ENCODE measurements at places on chromosomes 2 and 18.

DNA sequence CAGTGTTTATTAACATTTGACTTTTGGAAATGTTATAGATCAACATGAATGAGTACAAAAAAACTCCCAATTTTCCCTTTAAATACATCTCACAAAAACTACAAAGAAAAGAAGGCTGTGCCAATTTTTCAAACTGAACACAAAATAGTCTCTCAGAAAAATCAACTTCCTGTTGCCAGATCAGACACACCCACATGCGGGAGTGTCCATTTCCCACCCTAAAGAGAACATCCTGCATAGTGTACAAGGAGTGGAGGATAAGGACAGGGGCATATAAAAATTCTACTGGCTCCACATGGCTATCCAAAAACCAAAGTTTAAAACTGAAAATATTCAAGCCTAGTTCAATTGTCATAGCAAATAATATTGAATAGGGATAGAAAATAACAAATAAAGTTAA is 165.3 kb downstream of the ATAD2B start:
- DNase-seq = no peak

GRCh38 chr2:190535121-190535439 is 558 bp upstream of the NEMP2 start:
- DNase-seq = no peak

GRCh38 chr2:238688193-238689153 is 159.4 kb upstream of the TWIST2 start:
- DNase-seq = no peak

DNA sequence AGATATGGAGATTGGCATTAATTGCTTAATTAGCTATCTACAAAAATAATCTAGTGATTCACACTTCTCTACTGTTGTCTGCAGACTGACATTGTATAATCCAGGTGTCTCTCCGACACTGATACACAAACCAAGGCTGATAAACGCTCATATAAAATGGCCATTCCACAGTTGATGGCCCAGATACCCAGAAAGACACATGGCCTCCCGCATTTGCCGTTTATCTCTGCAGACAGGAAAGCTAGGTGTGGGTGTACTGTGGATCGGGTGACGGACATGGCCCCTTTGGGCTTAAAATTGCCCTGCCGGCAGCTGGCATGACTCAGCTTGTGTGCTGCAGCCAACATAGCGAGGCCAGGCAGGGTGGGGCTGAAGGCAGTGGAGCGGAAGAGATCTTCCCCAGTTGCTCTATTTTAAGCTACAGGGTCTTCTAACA is 18.5 kb downstream of the PMAIP1 start:
- no peak for DNase-seq

DNA sequence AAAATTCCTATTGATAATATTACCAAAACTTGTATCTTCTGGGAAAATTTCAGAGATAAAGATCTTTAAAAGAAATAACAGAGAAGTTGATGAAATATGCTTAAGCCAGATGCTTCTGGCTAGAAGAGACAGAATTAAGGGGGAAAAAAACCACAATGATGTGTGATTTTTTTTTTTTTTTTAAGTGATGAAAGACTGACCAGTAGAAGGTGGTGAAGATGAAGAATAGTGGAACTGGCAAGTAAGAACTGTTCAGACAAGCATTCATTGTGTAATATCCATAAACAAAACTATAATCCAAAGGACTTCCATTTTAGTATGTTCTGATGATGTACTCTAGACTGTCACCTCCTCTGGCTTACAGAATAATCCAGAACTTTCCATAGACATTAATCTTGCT is 89.8 kb downstream of the INO80D start:
- DNase-seq = no peak

DNA sequence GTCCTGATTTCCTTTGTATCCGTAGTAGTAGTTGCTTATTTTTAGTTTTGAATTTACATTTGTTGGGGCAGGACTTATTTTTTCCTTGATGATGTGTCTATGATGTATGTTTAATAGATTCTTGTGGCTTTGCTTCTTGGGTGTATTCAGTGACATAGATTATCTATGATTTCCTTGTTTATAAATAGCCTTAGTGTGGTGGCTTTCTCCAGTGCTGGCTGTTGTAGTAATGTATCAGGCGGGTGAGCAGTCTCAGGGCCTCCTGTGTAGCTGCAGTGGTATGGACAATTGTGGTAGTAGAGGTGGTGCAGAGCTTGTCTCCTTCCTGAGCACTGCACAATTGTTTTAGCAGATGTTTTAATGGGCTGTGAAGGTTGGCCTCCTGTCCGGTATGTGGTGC is 60.5 kb downstream of the SMCHD1 start:
- no peak for DNase-seq

DNA sequence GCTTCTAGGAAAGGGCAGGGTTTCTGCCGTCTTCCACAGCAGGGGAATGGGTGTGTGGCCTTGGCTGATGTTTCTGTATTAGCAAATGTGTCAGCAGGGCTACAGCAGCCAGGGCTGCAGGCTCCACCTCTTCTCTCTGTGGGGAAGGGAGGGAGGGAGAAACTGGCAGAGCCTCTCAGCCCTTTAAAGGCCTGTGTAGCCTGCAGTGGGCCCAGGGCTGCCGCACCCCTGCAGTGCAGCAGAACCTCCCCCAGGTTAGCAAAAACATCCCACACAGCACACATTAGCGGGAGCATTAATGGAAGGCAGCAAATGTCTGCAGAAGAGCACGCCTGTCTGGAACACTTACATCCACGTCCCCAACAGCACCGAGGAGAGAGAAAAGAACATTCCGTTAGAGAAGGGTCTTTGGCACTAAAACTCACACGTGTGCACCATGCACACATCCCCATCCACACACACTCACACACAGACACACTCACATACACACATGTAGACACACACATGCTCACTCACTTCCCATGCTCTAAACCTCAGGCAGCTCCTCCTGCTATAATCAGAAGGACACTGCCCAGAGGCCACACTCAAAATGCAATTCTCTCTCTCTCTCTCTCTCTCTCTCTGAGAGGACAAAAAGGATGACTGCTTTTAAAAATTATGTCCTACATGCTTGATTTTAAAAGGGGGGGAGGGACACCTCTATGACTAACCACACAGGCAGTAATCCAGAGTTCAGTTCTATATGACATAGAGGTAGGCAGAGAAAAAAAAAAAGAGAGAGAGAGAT is 24.1 kb downstream of the MRPL35 start:
- DNase-seq = no peak

DNA sequence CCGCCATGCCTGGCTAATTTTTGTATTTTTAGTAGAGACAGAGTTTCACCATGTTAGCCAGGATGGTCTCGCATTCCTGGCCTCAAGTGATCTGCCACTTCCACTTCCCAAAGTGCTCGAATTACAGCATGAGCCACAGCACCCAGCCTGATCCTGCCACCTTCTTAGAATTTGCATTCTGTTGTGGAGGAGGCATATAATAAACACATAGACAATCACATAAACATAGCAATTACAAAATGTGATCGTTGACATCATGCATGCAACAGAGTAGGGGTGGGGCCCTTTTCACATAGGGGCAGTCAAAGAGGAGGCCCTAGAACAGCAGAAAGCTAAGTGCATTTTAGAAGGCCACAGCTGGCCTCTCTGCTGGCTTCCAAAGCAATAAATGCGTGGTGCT is 39.9 kb upstream of the TSPYL6 start:
- DNase-seq = no peak

- DNase-seq = no peak
These were observed 20.0 kb upstream of the TMBIM1 start for GRCh38 chr2:218312267-218312756.

GRCh38 chr2:225006730-225007129 is 35.5 kb downstream of the DOCK10 start:
- DNase-seq = no peak

GRCh38 chr2:133579274-133579673 is 11.0 kb upstream of the NCKAP5 start:
- DNase-seq = no peak

DNA sequence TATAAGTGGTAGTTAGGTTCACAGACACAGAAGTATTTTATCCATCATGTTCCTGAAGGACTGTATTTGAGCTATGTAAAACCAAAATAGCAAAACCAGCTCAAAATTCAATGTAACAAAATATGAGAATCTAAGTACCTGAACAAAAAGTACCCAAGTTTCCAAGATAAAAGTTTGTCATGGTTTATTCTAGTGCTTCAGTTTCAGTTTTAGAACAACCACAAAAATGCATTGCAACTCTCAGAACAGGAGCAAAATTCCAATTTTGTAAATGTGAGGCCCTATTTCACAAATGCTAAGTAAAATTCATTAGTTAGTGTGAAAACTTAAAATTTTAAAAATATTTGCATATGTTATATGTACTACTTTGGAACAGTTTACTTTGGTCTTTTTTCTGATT is 5.0 kb upstream of the ALPK2 start:
- no peak for DNase-seq

- no peak for DNase-seq
These were observed 159.4 kb downstream of the DYSF start for GRCh38 chr2:71612581-71613402.

- no peak for DNase-seq
These were observed 37.5 kb upstream of the PPM1B start for GRCh38 chr2:44131177-44131576.

- DNase-seq = no peak
These were observed 49.9 kb downstream of the PLEKHA3 start for GRCh38 chr2:178530131-178530530.

- no peak for DNase-seq
These were observed 45.7 kb downstream of the KCNF1 start for GRCh38 chr2:10957391-10957790.

- DNase-seq = no peak
These were observed 166.2 kb downstream of the INHBB start for GRCh38 chr2:120511947-120512710.

- DNase-seq = no peak
These were observed 178.1 kb downstream of the BARD1 start for GRCh38 chr2:214631406-214631805.

GRCh38 chr18:54932472-54932871 is 26.8 kb downstream of the CCDC68 start:
- DNase-seq = no peak

DNA sequence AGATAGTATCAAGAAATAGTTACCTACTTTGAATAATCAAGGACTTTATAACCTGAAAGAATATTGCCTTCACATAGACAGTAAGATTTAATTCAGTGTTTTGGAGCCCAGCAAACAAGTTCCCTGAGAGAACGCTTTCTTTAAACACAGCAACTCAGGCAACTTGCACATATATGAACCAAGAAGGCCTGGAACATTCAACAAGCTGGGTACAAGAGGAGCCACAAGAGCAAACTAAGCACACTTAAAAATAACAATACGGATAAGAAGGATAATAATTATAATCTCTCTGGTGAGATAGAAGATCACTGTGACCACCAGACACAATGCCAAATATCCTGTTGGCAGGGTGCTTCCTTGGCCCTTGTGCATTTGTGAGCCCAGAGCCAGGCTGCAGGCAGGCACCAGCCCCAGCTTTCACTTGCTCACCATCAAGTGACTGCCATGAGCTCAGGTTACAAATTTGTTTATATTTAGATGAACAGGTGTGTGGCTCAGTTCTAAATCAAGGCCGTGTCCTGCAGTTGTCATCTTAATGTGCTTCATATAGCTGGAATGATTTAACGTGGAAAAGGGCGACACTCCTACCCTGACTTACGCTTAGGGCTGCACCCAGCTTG is 446.6 kb downstream of the IRS1 start:
- no peak for DNase-seq

- no peak for DNase-seq
These were observed 35.7 kb upstream of the GPR155 start for GRCh38 chr2:174522553-174522952.

- no peak for DNase-seq
These were observed 196.0 kb downstream of the CDH7 start for GRCh38 chr18:65946777-65947176.

GRCh38 chr18:21943456-21943855 is 202.9 kb downstream of the MIB1 start:
- no peak for DNase-seq

GRCh38 chr18:25349926-25350487 is 2.0 kb downstream of the ZNF521 start:
- DNase-seq = no peak

GRCh38 chr2:99487906-99488305 is 1.9 kb downstream of the REV1 start:
- no peak for DNase-seq

- DNase-seq = no peak
These were observed 179.0 kb downstream of the TRABD2A start for GRCh38 chr2:84701880-84702279.

DNA sequence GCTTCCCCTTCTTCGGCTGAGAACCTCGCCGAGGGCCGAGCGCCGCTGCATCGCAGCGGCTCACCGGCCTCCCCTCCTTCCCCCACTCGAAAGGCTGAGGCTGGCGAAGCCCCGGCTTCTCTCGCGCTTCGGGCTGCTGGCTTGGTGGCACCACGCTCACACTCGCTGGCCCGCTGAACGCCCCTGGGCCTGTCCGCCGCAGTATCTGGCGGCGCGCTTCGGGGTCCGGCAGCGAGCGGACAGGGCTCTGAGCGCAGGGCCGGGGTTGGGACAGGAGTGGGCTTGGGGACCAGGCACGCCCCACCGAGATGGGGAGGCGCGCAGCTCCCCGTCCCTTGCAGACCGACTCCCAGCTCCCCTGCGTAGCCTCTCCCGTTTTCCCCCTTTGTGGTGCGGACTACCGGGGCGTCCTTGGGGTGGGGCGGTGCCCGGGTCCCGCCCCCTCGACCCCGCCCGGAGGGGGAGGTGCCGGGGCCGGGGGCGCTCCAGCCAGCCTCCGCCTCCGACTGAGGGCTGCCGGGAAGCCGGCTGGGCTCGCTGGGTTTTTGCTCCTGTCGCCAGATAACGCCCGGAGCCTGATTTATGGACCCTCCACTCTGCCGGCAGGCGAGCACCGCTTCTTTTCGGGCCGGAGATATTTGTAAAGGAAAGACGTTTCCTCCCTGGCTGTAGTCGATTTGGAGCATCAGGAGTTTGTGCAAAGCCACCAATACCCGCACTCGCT is 3.8 kb downstream of the GBX2 start:
- no peak for DNase-seq

DNA sequence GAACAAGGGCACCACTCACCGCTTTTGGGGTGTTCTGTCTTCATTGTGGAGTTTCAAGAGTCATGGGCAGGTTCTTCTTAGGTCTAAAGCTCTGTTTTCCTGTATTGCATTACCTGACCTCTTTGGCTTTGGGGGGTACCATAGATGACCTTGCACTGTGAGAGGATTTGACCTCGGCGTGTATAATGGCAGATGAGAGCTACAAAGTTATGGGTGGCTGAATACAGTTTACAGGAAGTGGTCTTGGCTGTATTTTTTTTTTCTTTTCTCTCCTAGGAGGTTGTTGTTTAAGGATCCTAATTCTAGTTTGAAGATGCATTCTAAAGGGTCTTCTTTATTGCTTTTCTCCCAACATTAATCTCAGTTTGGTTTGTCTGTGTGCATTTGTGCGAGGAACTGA is 11.5 kb downstream of the GAL3ST2 start:
- no peak for DNase-seq

GRCh38 chr2:202669841-202670240 is 35.1 kb downstream of the FAM117B start:
- no peak for DNase-seq

DNA sequence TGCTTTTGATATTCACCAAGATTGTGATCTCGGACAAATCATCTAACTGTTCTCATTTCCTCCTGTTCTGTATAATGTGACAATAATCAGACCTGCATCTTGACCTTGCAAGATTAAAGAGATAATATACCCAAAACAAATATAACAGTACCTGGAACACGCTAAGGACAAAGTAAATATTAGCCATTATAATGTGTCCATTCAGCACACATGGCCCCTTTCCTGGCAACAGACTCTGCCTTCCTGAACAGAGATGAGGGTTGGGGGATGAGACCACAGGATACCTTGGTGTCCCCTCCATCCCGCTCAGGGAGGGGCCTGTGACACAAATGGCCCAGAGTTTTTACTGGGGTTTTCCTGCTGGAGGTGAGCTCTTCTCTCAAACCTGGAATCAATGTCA is 143.4 kb upstream of the SERPINE2 start:
- no peak for DNase-seq

- DNase-seq = no peak
These were observed 249.2 kb upstream of the FIGN start for GRCh38 chr2:163984986-163985385.

Measured in CD4-positive, alpha-beta T cell (primary cell).